ENCODE measurements at places on chromosomes 5 and 9.

DNA sequence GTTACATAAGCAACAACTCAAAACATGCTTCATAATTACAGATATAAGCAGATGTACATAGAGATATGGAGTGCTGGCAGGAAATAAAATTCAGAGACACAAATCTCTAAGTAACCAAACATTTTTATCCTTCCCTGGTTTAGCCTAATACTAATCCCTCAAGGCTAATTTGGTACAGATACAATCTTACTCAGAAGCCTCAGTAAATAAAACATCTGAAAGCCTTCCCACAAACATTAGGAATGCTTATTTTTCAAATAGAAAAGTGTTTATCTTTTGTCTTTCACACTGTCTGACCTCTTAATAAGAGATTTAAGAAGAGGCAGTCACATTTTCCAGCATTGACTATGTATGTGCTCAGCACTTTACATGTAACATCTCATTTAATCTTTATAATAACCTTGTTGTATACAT is 399.4 kb downstream of the ARRDC3 start:
- DNase-seq = no peak

DNA sequence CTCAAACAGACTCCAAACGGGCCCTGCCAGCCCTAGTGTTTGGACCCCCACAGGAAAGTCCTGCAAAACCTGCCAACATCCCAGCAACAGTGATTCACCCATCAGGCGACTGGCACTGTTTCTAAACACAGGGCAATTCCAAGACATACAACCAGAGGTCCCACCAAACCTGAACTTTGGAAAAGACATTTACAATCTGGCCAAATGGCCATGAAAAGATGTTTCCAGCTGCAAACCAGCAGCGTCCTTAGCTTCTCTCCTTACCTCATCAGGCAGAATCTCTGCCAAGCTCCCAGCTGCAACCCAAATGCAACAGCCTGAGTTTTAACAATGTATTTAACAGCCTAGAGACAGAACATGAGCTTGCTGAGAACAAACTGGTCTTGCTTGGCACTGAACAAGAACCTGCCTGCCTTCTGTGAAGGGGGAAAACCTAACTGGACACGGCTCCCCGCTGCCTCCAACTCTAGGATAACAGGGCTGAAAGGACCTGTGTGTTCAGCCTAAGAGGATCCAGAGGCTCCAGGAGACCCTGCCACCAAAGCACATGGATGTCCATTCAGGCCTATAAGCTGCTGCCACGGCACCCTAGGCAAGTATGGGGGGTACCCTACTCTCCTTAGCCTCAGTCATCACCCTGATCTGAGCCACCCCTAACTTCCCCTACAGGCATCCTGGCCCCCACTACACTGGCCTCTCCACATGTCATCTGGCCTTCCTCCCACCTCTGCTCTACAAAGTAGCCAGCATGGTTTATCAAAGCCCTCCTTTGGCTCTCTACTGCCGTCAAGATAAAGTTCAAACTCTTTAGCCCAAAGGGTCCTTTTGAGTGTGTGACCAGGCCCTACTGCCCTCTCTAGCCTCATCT is 5.6 kb downstream of the P4HA2 start:
- no peak for DNase-seq

- DNase-seq = no peak
Observed at GRCh38 chr5:7467179-7467578, 71.2 kb downstream of the ADCY2 start.

GRCh38 chr5:64184832-64185231 is 19.2 kb downstream of the RNF180 start:
- DNase-seq = no peak

GRCh38 chr5:172664018-172664417 is 23.0 kb downstream of the NEURL1B start:
- no peak for DNase-seq

- DNase-seq = no peak
Observed at GRCh38 chr9:116234081-116234480, 80.5 kb downstream of the PAPPA start.

- no peak for DNase-seq
Observed at GRCh38 chr5:776862-777711, 7.4 kb downstream of the ZDHHC11B start.

GRCh38 chr9:3916984-3917383 is 382.9 kb downstream of the GLIS3 start:
- no peak for DNase-seq
